ENCODE measurements at places on chromosomes 13 and 19.
A peak's percentile ranks its signal among the peaks of the same experiment; 100 is the strongest.

GRCh38 chr13:45659536-45659935 is 42.6 kb upstream of the CBY2 start:
- no peak for DNase-seq

DNA sequence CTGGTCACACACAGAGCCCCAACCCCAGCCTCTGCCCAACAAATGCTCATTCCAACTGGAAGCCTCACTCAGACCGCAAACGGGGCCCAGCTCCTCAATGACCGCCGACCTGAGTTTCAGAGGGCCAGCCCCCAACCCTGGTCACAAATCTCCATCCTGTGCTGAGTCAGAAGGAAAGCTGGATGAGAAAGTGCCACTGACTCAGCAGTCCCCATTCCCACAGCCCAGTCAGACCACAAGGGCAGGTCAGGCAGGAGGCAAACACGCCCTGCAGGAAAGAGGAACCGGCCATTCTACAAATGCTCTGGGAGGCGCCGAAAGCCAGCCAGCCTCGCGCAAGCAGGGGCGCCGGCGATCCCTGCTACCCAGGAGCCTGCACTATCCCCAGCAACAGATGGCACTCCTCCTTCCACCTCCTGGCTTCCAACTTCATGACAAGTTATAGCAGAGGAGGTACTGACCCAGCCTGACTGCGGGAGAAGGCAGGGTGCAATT is 14.1 kb upstream of the PRKD2 start:
- DNase-seq, result no peak

DNA sequence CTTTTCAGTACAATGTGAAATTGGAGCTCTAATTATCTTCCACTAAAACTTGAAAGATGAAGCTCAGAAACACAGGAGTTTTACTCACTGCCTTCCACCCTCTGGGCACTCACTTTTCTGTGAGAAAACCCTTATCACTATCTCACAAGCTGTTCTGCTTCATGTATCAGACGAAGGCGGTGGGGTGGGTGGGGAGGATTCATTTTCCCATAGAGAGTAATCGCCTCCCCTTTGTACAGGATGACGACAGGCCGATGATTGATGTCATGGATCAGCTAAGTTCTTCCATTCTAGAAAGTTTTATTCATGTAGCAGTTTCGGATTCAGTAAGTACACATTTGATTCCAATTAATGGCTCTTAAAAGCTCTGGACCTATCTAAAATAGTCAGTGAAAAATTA is 139.9 kb downstream of the ZAR1L start:
- DNase-seq, result no peak

GRCh38 chr13:93857126-93857525 is 622.4 kb downstream of the DCT start:
- no peak for DNase-seq

- DNase-seq, result peak; percentile 87
Observed at GRCh38 chr13:102580552-102581169, 16.1 kb upstream of the TPP2 start.

- DNase-seq, result no peak
Observed at GRCh38 chr13:29423050-29423449, 172.4 kb downstream of the SLC7A1 start.

DNA sequence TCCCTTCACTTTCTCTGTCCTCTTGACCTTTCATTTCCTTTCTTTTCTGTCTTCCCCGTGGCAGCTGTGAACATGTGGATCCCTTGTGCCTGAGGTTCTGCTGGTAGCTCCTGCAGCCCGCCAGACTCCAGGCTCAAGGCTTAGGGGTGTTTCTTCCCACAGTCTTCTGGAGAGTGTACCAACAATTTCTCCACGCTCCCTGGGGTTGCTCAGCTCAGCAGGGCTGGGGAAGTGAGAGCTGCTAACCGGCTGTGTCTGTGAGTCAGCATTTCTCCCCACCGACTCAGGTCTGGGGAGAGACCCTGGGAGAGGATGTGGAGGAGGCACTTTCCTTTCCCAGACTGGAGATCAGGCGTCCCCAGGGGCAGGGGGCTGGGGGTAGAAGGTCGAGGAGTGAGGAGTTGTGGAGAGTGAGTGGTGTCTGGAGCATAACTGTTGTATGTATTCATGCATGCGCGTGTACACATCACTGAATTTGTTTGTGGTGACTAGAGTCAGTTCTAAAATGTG is 193.6 kb downstream of the KCNRG start:
- DNase-seq, result no peak

GRCh38 chr13:94712287-94712811 is at the start of gene SOX21:
TSS of gene SOX21 (minus strand) at chr13:94712545. CDS start at chr13:94712049, 496 bp downstream.
- DNase-seq, result peak; percentile 37

- peak; percentile 74 for DNase-seq
Observed at GRCh38 chr13:108269601-108270328, at the start of gene TNFSF13B. TSS of gene TNFSF13B (plus strand) at chr13:108269718. CDS start at chr13:108269896, 178 bp downstream.

- no peak for DNase-seq
Observed at GRCh38 chr13:47250146-47250545, 353.3 kb upstream of the HTR2A start.

- peak; percentile 35 for DNase-seq
Observed at GRCh38 chr19:42185277-42185676, 32.2 kb downstream of the DEDD2 start.

GRCh38 chr19:44741841-44742329 is 6.6 kb upstream of the BCL3 start:
- DNase-seq, result peak; percentile 94

- DNase-seq, result no peak
Observed at GRCh38 chr13:99220199-99220935, 19.7 kb downstream of the UBAC2 start.

DNA sequence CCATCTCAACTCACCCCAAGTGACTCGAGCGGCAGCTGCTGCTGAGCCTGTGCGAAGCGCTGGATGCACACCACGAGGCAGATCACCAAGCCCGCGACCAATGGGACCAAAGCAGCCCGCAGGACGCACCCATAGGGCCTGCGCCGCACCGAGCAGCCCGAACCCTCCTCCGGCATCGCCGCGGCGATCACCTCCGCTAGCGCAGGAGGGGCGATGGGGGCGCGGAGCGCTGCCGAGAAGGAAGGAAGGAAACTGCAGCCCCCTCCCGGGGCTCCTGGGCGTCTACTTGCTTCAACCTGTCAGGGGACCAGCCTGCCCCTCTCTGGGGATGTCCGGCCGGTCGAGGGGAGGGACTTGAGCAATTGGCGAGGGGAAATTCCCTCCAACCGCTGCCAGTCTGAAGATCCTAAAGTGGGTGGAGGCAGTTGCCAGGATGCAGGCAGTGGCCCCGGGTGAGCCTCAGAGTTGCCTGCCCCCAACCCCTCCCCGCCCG is at the start of gene CD70:
Gene CD70 (minus strand): TSS at position 324 of the 493 bp plus-strand sequence. CDS start 148 bp downstream, at position 176.
- no peak for DNase-seq

- peak; percentile 2 for DNase-seq
Observed at GRCh38 chr19:18761531-18762110, 29.5 kb downstream of the COMP start.

- no peak for DNase-seq
Observed at GRCh38 chr19:30788105-30788765, 416.1 kb downstream of the ZNF536 start.

GRCh38 chr19:17996826-17997316 is 11.1 kb upstream of the ARRDC2 start:
- DNase-seq, result no peak

DNA sequence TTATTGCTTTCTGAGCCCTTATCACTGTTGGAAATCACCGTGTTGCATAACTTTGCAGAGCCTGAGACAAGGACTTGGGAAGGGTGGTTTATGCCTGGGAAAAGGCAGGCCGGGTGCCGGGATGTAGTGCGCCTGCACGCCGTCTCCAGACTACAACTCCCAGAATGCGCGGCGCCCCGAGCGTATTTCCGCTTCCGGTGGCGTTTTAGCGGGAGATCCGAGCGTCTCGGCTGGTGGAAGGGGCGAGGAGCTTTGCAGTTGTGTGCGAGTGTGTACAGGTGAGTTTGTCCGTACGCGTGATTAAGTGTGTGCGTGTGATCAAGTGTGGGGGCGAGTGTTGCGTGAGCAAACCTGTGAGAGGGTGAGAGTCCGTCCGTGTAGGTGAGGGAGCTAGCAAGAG is 75.4 kb downstream of the PEG3 start:
- peak; percentile 56 for DNase-seq

DNA sequence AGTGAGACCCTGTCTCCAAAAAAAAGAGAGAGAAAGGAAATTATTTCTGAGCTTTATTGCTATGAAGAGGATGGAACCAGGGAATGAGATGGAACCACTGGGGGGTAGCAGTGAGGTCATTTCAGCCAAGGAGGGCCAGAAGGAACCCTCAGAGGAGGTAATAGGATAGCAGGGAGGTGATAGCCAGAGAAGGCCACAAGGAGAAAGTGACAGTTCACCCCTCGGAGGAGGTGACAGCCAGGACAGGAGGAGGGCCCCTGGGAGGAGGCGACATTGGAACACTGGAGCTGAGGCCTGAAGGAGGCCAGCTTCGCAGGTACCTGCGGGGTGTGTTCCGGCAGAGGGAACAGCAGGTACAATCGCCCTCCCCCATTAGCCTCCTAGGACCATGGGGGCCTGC is 675 bp upstream of the PGPEP1 start:
- no peak for DNase-seq

- DNase-seq, result no peak
Observed at GRCh38 chr13:100859861-100860260, 185.3 kb upstream of the TMTC4 start.

GRCh38 chr13:27980280-27980998 is 8.1 kb downstream of the URAD start:
- DNase-seq, result no peak

Data from pons (tissue), 1 donor.